Ecto neural progenitor cell (in vitro differentiated cells): ENCODE measurements at places on chromosomes 2 and 18.
A peak's percentile ranks its signal among the peaks of the same experiment; 100 is the strongest.

GRCh38 chr2:28855977-28856376 lies 14.1 kb downstream of the TRMT61B start:
- DNase-seq, result no peak

GRCh38 chr2:189086250-189086649 lies 93.3 kb downstream of the COL5A2 start:
- DNase-seq, result no peak

DNA sequence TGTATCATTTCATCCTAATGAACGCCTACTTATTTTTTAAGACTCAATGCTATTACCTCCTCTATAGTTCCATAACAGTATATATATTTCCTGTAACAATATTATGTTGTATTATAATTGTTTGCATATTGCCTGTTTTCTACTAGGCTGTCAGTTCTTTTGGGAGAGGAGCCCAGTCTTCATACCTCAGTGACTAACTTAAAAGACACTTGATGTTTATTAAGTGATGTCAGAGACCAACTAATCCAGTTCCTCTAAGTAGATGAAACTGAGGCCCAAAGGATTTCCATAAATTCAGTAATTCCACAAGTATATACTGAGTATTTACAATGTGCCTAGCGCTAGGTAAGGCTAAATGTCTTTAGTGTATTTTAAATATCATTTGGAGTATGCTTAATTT lies 48.9 kb upstream of the AAK1 start:
- no peak for DNase-seq

DNA sequence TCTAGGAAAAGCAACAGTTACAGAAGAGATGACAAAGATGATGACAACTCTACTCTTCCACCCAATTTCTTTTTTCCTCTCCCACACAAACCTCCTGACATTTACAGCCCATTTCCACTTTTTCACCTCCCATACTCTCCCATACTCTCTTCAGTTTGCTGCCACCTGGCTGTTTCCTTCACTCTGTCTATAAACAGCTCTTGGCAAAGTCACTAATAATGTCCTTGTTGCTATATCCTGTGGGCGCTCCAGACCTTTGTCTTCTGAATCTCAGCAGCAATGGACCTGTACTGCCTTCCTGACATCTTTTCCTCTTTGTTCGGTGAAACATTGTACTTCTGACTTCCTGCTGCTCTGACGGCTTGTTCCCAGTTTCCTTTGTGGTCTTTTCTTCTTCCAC lies 60.7 kb upstream of the CAVIN2 start:
- DNase-seq, result no peak

DNA sequence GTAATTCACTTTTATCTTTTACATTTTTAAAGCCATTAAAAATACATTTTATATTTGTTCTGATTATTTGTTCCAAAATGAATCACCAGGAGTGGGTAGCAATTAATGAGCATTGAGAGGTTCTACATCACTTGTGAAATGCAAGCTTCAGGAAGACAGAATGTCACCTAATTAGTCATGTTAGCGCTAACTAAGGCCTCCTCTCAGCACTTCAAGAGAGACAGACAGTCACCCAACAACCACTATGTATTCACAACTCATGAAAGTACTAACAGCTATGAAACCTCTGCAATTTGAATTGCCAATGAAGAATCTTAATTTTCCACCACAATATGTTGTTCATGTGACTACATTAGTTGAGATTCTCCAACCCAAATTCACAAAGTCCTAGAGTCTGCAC lies 611.0 kb downstream of the KCNJ3 start:
- no peak for DNase-seq

DNA sequence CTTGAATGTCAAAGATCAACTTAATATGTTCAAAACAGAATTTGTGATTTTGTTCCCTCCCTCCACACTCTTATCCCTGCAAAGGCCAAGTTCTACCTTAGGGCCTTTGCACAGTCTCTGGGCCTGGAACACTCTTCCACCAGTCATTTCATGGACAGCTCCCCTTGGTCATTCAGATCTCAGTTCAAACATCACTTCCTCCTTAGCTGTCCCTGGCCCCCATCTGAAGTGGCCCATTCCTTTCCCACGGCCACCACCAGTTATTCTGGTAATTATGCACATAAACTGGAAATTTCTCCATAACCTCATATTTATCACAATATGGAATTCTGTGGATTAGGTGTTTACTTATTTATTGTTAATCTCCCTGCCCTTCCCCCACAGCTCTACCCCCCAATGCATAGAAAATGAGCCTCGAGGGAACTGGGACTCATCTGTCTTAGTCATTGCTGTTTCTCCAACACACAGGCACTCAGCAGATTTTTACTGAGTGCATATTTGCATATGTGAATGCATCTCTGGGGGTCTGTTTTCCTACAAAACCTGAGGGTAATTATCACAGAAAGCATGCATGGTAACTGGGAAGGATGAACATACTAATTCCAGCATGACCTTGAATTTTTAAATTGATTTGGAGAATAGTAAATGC lies 35.5 kb upstream of the SPTBN1 start:
- DNase-seq, result no peak

DNA sequence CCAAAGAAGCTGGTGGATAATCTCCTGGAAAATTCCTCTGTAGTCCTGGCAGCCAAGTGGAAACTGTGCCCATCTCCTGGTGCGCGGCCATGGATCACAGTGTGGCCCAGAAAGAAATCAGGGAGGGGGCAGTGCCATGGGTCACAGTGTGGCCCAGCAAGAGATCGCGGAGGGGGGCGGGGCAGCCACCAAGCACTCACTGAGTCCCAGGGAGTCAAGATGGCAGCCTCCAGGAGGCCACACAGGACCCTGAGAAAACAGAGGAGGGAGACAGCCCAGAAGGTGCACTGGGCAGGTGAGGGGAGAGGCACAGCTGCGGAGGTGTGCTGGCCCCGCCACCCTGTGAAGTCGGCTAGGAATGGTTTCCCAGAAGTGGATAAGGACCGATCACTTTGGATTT lies 8.1 kb upstream of the ATP6V1B1 start:
- no peak for DNase-seq

- DNase-seq, result no peak
These were observed 531.9 kb downstream of the TMEM182 start for GRCh38 chr2:103293742-103294077.

- DNase-seq, result no peak
These were observed 242.3 kb upstream of the NOL4 start for GRCh38 chr18:34467058-34467457.

DNA sequence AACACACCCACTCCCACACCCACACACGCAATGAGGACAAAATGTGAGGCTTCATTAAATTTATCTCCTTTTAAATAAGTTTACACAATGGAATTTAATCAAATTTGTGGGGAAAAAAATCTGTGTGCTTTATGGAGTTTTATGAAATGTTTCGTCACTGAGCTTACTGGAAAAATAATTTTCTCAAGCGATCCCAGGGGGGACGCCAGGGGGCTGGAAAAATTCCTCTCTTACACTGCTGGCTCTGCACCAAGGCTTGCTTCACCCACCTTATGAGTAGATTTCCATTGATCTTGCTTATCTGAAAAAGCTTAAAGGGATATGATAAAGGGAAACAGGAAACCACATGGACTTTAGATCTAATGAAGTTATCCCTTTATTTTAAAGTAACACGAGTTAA lies 95.5 kb downstream of the CABYR start:
- DNase-seq, result no peak

DNA sequence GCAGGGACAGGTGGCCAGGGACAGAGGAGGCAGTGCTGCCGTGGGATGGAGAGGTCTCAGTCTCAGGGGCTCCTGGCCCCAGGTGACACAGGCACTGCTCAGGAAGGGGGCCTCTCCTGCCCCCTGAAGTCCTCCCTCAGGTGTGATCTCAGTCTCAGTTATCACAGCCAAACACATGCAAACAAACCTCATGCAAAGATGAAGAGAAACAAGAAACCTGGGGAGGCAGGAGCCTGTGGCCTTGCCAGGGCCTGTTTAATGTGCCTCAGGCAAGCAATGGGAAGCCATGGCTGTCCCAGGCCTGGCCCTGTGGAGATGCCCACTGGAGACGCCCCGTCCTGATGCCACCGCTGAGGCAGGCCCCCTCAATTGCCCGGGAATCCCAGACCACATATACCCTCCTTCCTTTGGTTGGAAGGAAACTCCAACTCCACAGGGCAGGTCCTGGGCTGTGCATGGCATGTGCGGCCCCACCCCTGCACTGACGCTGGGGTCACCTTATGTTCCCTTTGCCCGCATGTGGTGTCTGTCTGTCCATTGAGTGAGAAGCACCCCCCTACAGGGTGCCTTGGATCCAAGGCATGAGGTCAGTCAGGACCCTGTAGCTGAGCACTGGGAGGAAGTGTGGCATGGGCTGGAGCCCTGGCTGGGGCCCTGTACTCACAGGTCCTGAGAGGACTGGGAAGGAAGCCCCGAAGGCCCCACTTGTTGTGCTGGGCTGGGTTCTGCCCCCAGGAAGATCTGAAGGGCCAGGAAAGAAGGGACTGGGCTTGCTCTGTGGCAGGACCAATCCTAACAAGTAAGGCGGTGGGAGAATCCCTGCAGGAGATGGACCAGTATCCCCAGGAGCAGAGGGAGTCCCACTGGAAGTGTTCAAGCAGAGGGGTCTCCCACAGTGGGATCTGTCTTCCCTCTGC lies 68.8 kb upstream of the RAB6C start:
- peak; percentile 33 for DNase-seq

- DNase-seq, result no peak
These were observed 21.4 kb downstream of the DRC1 start for GRCh38 chr2:26422947-26423629.

GRCh38 chr2:116719836-116720235 lies 1094.7 kb upstream of the DDX18 start:
- no peak for DNase-seq

DNA sequence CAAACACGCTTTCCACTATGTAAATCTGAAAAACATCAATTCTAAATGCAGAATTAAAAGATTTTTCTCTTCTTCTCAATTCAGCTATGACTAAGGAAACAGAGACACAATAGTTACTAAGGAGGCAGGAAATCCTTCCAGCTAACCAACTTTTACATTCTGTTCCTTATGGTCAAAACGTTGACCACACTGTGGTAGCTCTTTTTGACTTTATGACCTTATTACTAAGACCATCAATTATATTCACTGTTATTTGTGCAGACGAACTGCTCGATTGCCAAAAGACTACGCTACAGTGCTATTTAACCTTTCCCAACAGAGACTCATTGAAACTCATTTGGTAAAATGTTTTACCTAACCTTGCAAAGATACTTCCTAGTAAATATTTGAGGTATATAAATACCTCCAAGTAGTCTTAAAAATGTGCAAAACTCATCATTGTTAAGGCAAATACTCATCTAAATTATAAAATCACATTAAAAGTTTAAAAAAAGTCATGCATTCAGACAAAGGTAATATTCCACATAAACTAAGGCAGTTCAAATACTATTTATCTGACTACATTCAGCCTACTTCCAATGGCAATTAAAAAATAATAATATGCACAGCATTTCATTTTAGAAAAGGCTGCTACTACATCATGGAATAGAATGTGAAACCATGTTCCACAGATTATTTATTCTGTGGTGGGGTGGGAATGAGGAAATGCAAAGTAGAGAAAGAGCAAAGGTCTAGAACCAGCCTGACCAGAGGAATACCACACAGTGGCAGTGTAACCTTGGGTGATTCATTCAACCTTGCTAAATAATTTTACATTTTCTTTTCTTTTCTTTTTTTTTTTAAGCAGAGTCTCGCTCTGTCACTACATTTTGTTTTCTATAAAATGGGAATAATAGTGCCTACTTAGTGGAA lies 139.9 kb downstream of the THADA start:
- DNase-seq, result no peak

DNA sequence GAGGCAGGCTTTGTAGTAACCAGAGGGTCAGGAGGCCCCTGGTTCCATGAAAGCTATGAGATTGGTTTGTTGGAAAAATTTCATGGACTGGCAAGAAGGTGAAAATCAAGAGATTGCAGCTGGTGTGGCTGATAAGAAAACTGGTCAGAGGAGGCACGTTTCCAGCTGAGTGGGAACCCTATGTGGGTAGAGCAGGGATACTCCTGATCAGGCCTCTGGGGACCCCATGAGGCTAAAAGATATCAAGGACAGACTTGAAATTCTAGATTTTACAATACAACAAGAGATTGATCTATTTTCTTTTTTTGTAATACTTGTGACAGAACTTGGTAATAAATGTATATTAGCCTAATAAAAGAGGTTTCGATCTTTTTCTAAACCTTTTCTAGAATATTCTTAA lies 1615.1 kb downstream of the DPP10 start:
- no peak for DNase-seq

GRCh38 chr2:29309090-29310029 lies 194.1 kb downstream of the CLIP4 start:
- DNase-seq, result peak; percentile 61

DNA sequence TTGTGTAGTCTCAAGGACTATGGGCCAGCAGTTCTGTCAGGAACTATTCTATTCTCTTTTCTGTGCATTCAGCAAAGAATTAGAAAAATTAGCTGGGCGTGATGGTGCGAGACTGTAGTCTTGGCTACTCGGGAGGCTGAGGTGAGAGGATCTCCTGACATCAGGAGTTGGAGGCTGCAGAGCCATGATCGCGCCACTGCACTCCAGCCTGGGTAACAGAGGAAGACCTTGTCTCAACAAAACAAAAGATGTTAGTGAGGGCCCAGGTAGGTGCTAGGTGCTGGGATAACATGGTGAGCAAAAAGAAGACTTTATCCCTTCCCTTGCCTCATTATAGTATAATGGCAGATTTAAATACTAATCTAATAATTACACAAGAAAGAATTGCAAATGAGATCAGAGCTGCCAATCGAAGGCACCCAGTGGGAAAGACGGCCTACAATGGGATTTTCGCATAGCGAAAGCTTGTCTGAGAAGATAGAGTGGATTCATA lies 447 bp upstream of the MRPL19 start:
- DNase-seq, result no peak

DNA sequence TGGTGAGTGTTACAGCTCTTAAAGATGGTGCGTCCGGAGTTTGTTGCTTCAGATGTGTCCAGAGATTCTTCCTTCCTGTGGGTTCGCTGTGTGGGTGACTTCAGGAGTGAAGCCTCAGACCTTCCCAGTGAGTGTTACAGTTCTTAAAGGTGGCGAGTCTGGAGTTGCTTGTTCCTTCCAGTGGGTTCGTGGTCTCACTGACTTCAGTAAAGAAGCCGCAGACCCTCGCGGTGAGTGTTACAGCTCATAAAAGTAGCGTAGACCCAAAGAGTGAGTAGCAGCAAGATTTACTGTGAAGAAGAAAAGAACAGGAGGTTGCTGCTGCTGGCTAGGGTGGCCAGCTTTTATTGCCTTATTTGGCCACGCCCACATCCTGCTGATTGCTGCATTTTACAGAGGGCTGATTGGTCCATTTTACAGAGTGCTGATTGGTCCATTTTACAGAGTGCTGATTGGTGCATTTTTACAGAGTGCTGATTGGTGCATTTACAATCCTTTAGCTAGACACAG lies 34.0 kb upstream of the SPTBN1 start:
- DNase-seq, result no peak

GRCh38 chr2:30649278-30649677 lies 158.0 kb downstream of the CAPN13 start:
- DNase-seq, result no peak

GRCh38 chr2:233331536-233331935 lies 22.8 kb upstream of the DGKD start:
- DNase-seq, result no peak

- no peak for DNase-seq
These were observed 50.4 kb downstream of the TNS1 start for GRCh38 chr2:217952409-217952808.
